ENCODE measurements at places on chromosomes 13 and 19.

- peak; percentile 64 for DNase-seq
Observed at GRCh38 chr19:29724102-29724641, 9.1 kb upstream of the C19orf12 start.

GRCh38 chr13:72495681-72496080 is 231.7 kb downstream of the MZT1 start:
- peak; percentile 93 for DNase-seq

GRCh38 chr19:28985201-28985600 is 227.8 kb downstream of the UQCRFS1 start:
- DNase-seq, result no peak

- DNase-seq, result no peak
Observed at GRCh38 chr13:66214467-66214866, 1015.7 kb downstream of the PCDH9 start.

DNA sequence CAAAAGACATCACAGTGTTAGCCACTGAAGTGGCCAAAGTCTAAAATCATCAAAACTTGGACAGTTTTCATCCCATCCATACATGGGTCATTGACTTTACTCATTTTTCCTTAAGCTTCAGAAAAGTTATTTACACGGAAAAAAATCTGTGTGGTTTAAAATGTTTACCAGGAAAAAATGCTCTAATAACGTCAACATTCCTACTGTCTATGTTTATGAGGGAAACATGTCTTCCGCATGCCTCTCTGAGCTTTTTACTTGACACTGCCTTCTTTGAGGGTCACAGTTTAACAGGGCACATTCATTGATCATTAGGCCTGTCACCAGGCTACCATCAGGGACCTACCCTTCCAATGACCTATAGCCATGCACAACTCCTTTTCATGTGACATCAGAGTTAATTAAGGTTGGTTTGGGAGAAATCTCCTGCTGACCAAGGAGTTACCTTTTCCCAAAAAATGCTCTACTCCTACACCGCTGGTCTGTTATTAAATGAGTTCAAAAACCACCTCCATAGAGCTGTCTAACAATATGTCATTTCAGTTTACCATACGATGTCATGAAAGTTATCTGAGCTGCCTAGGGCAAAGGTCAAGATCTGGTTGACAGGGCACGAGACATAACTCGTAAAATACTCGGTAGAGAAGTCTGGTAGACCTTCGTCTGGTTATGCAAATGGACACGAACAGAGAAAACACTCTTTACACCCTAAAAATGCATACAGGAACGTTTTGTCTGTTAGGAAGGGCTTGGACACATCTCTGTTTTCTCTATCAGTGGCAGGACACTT is 17.8 kb downstream of the FLT1 start:
- no peak for DNase-seq

DNA sequence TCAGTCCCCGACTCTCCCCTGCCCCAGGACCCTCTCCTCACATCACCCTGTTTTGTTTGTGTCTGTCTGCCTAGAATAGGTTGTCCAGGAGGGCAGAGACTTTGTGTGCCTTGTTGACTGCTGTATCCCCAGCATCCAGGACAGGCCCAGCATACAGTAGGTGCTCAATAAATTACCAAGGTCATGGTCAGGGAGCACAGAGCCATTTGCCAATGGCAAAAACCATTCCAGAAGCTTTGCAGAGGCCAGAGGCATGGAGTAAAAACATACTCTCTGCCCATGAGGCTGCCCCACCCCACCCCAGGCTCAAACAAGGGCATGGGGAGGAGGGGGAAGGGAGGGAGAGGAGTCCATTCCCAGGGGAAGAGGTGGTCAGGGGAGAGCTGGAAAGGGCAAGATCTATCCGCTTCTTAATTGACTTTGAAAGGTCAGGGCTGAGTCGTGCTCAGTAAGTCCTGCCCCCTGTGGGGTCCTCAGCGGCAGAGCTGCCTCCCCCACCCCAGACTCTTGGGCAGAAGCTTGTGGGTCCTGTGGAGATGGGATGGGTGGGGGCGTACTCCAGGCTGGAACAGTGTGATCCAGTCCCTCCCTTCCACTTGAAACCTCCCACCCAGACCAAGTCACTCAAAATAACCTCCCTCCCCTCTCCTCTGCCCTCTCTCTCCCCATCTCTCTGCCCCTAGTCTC is 4.4 kb downstream of the GPR4 start:
- no peak for DNase-seq

- no peak for DNase-seq
Observed at GRCh38 chr19:821825-822503, at the start of gene PLPPR3. PLPPR3 (minus strand) TSS chr19:821955; CDS start chr19:821559, 396 bp downstream.

- no peak for DNase-seq
Observed at GRCh38 chr13:35349673-35350278, 126.7 kb downstream of the MAB21L1 start.

GRCh38 chr19:51695702-51696315 is 2.7 kb downstream of the SPACA6 start:
- DNase-seq, result no peak

GRCh38 chr13:98780451-98780850 is 28.0 kb upstream of the SLC15A1 start:
- DNase-seq, result no peak

GRCh38 chr19:36079389-36079945 is 24.8 kb downstream of the WDR62 start:
- no peak for DNase-seq

- DNase-seq, result no peak
Observed at GRCh38 chr13:77239312-77239711, 87.6 kb downstream of the MYCBP2 start.

DNA sequence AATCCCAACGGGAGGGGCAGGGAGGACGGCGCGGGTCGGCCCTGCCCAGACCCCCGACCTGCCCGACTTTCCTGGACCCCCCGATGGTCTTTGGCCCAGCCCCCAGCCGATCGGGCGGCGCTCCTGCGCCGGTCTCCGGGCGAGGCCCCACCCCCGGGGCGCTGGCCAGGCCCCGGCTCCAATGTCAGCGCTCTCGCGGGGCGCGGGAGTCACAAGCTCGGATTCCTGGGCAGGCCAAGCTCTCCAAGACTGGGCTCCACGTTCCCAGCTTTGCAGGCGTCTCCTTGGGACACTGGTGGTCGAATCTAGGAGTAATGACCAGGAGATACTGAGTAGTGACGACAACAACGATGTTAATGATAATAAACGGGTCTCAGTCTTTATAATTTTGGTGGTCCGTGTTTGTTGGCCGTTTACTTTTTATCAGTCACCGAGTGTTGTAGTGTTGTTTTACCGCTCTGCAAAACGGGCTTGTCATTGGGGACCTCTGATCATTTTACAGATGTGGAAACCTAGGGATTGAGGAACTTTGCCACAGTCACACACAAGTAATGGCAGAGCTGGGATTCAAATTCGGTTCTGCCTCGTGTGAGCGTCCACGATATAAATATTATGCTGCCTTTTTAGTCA is 545 bp downstream of the RAD23A start:
- peak; percentile 47 for DNase-seq

GRCh38 chr19:862581-863314 is 3.3 kb downstream of the CFD start:
- DNase-seq, result peak; percentile 73

DNA sequence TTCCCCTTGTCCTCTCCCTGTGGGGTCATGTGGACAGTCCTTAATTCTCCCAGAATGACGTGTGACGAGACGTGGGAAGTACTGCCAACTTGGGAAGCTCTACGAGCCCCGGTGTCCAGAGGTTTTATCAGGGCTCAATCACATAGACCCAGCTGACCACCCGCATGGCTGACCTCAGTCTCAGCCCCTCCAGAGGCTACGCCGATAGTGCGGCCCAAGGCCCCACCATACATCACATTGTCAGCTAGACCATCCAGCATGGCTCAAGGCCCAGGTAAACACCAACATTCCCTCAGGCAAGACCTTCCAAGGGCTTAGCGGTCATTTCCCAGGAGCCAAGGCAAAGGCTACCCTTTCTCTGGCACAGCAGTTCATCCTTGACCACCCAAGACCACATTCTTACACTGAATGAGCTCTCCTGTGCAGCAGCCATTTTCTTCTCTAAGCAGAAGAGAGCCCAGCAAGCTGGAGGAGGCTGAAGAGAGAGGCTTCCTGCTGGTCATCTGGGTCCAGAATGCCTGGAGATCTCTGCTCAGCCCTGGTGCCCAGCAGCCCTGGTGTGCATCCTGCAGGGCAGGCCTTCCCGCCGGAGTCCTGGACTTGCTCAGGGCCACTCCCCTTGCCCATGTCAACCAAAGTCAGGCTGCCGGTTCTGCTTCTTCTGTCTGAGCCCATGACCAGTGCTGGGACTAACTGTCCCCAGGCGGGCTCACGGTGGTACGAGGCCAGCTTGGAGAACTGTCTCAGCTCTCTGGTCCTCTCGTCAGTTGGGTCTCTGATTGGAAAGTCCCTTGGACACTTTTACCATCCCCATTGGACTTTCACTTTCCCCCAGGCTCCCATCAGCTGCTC is 7.9 kb upstream of the F10 start:
- no peak for DNase-seq

DNA sequence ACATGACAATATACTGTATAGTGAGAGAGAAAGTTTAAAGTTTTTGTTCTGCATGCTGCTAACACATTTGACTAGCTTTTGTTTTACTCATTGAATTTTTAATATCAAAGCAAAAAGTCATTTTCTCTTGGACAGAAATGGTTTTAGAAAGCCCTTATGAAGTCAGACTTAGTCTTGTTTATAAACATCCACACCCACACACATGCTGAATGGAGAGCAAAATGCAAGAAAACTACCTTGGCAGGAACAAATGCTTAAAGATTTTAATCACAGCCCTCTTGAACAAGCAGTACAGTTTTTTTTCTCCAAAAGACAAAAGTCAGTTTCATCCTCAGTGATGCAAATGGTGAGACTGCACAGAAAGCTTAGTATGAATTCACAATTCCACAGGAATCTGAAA is 25.0 kb downstream of the HSPH1 start:
- no peak for DNase-seq

DNA sequence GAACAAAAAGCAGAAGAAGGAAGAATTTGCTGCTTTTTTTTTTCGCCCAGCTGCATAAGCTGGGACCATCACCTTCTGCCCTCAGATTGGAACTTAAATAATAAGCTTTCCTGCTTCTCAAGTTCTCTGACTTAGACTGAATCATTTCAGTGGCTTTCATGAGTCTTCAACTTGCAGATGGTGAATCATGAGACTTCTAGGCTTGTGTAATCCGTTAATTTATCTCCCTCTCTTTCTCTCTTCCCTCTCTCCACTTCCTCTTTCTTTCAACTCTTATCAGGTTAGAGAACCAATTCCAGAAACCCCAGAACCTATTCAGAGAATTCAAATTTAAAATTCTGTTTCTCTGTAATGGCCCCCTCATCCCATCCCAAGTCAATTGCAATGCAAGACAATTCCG is 1153.7 kb downstream of the PCDH9 start:
- no peak for DNase-seq

GRCh38 chr13:41823476-41823875 is 137.4 kb downstream of the VWA8 start:
- no peak for DNase-seq

DNA sequence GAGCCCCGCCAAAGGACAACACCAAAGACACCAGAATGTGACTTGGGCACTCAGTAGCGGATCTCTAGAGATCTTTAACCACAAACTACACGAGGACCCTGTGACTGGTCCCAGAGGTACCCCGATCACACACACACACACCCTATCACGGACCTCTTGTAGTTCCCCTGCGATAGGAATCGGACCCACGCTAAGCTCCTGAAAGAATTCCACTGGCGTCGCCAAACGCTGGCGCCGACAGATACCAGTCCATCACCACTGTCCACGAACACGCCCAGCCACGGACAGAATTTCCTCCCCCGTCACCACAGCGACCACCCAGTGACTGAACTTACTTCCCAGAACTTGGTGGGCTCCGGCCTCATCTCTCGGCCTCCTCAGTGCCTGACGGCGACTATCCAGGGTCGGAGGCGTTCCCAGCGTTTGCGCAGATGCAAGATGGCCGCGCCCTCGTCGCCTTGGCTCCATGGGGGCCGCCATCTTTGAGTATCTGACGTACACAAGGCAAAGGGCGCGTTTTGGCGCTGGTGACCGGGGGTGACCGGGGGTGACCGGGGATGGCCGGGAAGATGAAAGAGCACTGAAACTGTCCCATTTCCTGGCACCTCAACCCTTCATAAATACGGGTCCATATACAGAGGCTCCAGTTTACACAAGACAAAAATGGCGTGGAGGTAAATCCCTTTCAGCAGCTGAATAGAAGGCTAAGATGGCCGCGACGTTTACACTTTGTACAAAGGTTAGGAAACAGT is at the start of gene ZNF615:
ZNF615 (minus strand) TSS at position 406 of the 752 bp plus-strand sequence. CDS start 4,500 bp downstream, outside the sequence.
- peak; percentile 83 for DNase-seq

DNA sequence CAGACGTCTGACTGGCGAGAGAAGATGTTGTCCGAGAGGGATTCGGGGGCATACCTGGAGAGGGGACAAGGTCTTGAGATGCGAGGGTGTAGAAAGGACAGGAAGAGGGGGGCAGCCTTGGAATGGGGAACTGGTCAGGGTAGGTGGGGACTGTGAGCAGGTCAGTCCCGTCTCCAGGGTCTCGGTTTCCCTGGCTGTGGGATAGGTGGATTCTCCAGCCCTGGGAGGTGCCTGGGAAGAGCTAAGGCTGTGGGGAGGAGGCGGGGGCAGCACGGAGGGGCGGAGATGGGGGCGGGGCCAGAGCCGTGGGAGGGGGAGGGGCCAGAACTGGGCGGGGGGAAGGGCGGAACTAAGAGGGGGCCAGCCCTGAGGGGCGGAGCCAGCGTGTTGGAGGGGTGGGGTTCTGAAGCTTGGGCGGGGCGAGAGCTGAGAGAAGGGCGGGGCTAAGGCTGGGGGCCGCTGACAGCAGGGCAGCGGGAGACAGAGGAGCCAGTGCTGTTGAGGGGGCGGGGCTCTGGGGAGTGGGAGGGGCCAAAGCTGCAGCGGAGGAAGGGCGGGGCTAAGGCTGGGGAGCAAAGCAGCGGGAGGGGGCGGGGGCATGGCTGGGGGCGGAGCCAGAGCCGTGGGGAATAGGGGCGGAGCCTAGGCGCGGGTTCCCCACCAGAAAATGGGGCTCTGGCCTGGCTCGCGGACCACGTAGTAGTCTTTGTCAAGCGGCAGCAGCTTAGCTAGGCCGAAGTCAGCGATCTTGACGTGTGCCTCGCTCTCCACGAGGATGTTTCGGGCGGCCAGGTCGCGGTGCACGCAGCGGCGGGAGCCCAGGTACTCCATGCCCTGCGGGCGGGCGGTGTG is 9.5 kb upstream of the INSL3 start:
- DNase-seq, result peak; percentile 69
